Activated CD8-positive, alpha-beta memory T cell treated with anti-CD3 and anti-CD28 coated beads for 1 hour (primary cell): ENCODE measurements at places on chromosomes 12 and 14.

GRCh38 chr12:68932128-68932960 is 627 bp downstream of the CPM start:
- DNase-seq = no peak

DNA sequence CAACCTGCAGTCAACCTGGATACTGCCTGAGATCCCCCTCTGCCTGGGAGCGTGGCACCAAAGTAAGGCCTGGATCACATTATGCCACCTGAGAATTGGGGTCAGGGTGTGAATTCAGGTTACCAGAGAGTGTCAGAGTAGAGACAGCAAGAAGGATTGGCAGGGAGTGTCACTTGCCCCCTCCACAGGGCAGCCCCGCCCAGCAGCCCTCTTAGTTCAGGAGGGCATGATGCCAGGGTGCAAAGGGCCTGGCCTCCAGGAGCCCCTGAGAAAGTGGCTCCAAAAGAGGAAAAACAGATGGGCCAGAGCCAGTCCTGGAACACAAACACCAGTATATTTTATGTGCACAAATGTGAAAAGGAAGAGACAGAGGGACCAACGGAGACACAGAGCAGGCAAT is 18.6 kb downstream of the TMEM229B start:
- DNase-seq = no peak

GRCh38 chr12:27468241-27468640 is 21.7 kb downstream of the SMCO2 start:
- DNase-seq = no peak

GRCh38 chr12:98149691-98150210 is 365.6 kb upstream of the TMPO start:
- no peak for DNase-seq

DNA sequence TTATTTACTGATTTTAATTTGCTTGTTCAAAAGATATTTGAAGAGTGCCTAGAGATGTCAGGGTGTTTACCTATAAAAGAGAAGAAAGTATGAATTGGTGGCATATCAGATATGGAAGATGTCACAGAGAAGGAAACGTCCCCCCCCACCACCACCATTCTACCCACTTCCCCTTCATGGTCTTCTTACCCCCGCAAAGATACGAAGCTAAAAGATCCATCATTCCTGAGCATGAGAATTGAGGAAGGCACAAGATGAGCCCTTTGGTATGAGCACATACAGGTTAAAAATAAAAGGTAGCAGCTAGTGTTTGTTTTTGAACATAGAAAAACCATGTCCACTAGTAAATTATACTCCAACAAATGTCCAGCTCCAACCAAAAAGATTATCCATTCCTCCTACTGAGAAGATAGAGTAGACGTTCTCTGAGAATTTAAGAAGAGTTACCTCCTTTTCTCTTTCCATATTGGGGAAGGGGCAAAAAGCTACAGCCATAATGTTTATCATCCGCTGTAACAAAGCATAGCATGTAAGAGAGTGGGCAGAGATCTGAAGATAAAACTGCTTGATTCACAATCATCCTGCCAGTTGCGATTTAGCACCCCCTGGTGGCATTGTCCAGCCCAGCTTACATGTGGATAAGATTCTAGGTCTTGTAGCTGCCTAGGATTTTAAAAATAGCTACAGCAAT is 29.1 kb downstream of the NFYB start:
- DNase-seq = peak; percentile 68

DNA sequence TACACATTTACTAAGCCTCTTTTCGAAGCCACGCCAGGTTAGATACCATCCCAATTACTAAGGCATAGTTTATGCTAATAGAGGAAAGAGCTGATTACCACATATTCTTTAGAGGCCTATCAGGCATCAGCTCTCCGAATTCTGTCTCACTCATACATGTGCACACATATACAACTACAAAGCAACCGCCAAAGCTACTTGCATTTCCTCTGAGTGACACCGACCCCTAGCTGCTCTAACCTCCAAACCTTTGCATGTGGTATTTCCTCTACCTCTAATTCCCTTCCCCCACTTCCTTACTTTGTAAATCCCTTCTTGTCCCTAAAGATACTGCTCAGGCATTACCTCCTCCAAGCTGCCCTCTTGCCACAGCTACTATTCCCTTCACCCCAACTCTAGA is 107.2 kb downstream of the DUSP6 start:
- DNase-seq = no peak

- DNase-seq = no peak
These were observed 93.4 kb upstream of the EGLN3 start for GRCh38 chr14:34044373-34044637.

- peak; percentile 51 for DNase-seq
These were observed 20.0 kb downstream of the CKAP4 start for GRCh38 chr12:106227641-106228319.

- no peak for DNase-seq
These were observed 4.6 kb upstream of the HIP1R start for GRCh38 chr12:122830517-122831214.

- no peak for DNase-seq
These were observed 1.2 kb upstream of the CSAD start for GRCh38 chr12:53181935-53182334.

- no peak for DNase-seq
These were observed 2.1 kb upstream of the GPR132 start for GRCh38 chr14:105067140-105067968.

- no peak for DNase-seq
These were observed 58.2 kb downstream of the DHRS2 start for GRCh38 chr14:23694085-23694948.

DNA sequence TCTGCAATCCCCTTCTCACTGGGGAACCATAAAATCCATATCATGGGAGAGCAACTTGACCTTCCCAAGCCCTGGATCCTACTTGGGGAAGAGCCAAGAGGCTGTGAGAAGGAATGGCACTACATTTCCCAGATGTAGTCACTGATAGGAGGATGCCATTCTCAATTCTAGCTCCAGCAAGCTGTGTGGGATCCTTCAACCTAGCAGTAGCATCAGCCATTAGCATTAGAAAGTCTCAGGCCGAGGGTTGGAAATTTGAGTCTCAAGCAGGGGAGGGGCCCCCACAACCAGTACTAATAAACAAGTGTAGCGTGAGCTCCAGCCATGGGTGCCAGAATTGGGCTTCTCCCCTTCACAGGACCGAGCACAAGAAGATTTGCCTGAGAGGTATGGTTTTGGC is 84.3 kb upstream of the NELL2 start:
- no peak for DNase-seq

DNA sequence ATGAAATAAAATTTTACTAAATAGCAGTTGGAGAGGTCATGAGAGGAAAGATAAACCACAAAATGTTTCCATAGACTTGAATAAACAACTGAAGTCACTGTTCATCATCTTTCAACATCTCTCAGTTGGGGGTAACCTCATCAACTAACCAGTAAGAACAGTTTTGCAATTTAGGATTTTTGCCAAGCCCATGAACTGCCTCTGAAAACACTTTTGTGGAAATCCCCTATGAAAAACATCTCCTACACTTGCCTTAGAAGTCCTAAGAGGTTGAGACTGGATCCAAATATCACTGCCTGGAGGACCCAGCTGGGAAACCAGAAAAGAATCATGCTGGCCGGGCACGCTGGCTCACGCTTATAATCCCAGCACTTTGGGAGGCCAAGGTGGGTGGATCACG is 273.1 kb downstream of the C12orf50 start:
- no peak for DNase-seq

DNA sequence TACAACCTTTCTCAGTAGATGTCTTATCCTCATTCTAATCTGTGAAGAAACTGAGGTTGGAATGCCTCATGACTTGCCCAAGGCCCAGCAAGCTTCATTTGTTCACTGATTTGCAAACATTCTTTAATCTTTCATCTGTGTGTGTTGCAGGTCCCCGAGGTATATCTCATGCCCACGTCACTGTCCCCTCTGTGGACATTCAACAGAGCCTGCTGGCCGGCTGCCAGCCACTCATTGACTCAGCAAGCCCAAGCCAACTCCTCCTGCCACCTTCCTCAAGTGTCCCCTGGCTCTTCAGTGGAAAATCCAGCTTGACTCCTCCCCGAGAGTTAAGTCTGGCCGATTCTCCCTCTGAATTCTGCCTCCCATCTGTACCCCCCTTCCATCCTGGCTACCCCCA is 1.9 kb upstream of the DCAF4 start:
- DNase-seq = no peak

GRCh38 chr14:72380456-72380855 is 448.2 kb downstream of the RGS6 start:
- DNase-seq = no peak

DNA sequence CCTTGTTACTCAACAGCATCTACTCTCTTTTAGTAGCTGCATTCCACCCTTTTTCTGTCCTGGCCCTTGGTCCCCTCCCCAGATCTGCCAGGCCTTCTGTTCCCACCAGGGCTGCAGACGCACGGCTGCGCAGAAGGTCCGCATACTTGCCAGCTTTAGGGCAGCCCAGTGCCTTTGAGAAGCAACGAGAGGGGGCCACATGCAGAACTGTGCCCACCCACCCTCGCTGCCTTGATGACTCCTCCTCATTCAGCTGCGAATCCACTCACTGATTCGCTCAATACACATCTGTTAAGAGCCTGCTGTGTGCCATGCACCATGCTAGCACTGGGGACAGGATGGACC is 39.2 kb downstream of the PRIMA1 start:
- no peak for DNase-seq

DNA sequence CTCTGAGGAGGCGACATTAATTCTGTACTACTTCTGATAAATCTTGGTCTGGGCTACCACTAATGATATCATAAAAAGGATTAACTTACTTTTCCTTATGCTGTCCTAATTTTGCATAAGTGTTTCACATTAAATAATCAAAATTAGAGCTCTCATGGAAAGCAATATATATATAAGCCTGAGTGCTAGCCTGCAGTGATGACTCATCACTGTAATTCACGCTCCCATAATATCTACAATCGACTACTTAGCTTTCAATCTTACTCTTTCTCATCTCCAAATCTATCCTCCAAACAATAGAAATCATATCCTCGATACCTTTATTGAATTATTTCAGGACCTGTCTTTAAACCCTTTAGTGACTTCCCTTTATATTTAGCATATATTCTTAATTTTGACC is 701.3 kb downstream of the RERGL start:
- no peak for DNase-seq

GRCh38 chr14:95088665-95089064 is 68.7 kb downstream of the DICER1 start:
- DNase-seq = no peak

GRCh38 chr14:24439830-24440605 is 2.6 kb downstream of the SDR39U1 start:
- no peak for DNase-seq

- no peak for DNase-seq
These were observed 73.1 kb downstream of the DAD1 start for GRCh38 chr14:22515929-22516328.
